ENCODE measurements at places on chromosomes 6 and 20.

GRCh38 chr6:142481466-142481865, 179.7 kb downstream of the ADGRG6 start:
- no peak for DNase-seq

GRCh38 chr6:29227235-29227634, 56.5 kb downstream of the OR2J2 start:
- DNase-seq = no peak

DNA sequence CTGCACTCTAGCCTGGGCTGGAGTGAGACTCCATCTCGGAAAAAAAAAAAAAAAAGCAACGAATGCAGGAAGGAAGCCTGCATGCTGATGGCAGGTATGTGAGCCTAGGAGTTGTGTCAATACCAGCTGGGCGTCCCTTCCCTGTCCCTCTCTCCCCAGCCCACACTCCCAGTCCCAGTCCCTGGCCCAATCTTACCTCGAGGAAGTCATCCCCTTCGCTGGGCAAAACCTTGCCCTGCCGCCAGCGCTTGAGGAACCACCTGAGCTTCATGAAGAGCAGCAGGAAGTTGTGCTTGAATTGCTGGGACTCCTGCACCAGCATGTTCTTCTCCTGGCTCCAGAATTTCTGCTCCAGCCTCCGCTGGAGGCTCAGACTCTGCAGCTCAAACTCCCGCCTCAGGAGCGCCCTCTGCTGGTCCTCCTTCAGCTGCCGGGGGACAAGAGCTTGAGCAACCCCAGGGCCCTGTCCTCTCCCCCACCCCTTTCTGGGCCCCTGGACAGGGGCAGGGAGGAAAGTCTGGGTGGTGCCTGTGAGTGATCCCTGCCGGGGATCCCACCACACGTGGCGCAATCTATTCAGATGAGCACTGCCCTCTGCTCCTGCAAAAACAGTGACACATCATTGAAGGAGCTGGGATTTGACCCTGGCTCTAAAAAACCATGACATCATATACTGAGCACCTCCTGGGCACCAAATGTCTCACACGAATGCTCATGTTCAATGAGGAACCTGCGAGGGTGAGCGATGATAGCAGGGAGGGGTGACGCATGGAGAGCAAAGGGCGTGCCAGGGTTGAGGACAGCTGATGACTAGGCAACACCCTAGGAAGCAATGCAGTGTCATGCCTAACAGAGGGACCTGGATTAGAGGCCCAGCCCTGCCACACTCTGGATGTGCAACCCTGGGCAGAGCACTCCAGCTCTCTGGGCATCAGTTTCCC, 35.0 kb upstream of the DSN1 start:
- DNase-seq = peak; percentile 32

GRCh38 chr20:2093159-2093781, 8.4 kb upstream of the STK35 start:
- DNase-seq = no peak

DNA sequence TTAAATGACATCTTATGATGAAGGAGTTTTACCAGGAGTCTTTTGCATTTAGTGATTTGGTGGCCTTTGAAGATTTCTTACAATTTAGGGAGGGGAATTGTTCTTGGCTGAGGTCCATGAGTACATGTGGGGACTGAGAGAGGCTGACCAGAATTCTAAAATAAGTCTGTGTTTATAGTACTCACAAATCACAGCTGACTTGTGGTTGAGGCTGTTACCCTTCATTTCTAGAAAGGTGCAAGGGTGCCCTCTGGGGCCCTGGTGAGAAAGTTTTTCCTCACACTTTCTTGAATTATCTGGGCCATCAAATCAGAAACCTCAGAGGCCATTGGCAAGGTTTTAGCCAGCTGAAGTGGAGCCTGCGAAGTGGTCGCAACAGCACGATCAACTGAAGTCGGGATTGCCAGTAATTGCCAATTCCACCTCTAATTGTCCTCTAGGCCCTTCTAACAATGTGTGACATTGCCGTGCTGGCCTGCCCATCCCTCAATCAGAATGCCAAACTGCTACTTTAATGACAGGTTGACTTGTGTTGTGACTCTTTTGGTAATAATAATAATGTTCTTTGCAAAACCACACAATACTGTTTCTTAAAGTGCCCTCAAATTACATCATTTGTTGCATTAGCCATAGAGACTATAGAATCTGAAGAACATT, 221.6 kb downstream of the OGFRL1 start:
- no peak for DNase-seq

DNA sequence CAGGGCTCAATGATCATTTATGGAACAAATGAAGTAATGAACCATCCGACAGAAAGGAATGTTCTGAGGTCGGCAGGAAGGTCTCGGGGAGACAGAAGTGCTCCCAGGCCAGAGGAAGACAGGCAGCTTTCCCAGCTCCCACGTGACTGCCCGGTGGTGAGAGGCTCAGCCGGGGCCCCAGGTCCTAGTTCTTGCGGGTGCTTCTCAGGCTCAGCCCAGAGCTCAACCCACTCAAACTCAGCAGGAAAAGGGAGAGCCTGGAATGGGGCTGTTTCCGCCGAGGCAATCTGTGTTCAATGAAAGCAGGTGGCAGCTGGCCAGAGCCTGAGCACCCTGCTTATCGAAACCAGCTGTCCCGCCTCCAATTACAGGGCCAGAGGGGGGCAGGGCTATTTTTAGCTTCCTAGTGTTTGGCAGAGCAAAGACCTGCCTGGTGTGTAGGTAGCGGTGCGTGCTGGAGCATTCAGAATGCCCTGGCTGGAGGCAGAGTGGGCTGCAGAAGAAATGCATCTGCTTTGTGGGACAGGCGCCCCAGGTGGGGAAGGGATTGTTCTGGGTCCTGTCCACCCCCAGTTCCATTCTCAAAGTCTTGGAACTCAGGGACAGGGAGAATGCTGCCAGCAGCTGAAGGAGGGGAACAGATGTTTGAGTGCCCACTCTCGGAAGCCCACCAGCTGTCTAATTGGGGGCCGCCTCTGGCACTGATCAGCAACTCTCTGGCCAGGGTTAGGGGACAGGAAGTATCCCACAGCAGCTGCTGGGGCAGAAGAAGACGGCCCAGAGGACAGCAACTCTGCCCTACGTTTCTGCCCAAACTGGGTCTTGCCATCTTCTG, 145.1 kb downstream of the PREX1 start:
- no peak for DNase-seq

- DNase-seq = no peak
Measured at GRCh38 chr6:52108128-52108527, 20.7 kb upstream of the PKHD1 start.

DNA sequence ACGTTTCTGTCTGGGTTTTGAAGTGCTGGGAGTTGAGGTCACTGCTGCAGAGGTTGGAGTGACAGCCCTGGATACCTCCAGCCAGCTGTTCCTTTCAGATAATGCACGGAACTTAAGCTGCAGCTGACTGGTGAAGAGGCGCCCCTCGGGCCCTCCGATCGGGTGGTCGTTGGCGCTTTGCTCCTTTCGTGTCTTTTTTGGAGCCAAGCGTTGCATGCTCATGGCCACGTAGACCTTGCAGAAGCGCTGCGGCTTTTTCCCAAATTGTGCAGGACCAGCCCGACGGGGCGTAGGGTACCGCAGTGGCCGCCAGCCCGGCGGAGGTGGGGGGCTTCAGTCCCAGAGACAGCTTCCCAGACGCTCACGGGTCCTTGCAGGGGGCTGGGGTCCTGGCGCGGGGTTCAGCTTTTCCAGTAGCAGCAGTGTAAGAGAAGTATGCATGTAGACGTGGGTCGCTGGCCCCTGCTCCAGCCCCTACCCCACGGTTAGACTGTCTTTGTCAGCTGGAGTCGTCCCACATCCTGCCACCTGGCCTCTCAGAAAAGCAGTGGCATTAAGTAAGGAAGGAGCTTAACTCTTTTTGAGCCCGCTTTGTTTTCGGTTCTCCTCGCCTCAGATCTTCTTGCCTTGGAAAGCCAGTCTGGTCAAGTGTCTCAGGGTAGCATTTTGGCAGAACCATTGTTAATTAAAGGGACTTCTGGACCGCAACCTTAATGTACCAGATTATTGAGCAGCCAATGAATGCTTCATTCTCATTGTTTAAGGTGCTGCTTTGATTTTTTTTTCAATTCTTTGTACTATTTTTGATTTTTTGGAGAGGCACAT, 838 bp downstream of the TNFAIP3 start:
- no peak for DNase-seq

DNA sequence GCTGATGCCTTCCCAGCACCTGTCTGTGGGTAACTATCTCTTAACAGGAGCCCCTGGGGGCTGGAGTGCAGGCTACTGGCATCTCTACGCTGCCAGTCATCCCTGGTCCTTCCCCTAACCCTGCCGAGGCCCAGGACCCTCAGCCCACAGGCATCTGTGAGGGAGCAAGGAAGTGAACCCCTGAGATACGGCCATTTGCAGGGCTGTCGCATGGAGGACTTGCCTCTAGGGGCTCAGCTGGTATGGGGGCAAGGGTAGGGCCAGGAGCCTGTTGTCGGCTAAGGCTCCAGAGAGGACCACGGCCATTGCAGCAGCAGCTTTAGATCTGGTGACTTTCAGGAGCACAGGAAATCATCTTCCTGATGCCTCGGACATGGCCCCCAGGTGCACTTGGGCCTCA, 49.7 kb downstream of the MAP3K4 start:
- DNase-seq = no peak

- DNase-seq = no peak
Measured at GRCh38 chr20:15071085-15071808, 733.8 kb upstream of the FLRT3 start.

- DNase-seq = no peak
Measured at GRCh38 chr20:50804437-50805348, 9.8 kb downstream of the BCAS4 start.

- DNase-seq = no peak
Measured at GRCh38 chr6:142716097-142716496, 228.9 kb downstream of the HIVEP2 start.

GRCh38 chr20:59078231-59078630, 35.6 kb upstream of the PRELID3B start:
- no peak for DNase-seq

DNA sequence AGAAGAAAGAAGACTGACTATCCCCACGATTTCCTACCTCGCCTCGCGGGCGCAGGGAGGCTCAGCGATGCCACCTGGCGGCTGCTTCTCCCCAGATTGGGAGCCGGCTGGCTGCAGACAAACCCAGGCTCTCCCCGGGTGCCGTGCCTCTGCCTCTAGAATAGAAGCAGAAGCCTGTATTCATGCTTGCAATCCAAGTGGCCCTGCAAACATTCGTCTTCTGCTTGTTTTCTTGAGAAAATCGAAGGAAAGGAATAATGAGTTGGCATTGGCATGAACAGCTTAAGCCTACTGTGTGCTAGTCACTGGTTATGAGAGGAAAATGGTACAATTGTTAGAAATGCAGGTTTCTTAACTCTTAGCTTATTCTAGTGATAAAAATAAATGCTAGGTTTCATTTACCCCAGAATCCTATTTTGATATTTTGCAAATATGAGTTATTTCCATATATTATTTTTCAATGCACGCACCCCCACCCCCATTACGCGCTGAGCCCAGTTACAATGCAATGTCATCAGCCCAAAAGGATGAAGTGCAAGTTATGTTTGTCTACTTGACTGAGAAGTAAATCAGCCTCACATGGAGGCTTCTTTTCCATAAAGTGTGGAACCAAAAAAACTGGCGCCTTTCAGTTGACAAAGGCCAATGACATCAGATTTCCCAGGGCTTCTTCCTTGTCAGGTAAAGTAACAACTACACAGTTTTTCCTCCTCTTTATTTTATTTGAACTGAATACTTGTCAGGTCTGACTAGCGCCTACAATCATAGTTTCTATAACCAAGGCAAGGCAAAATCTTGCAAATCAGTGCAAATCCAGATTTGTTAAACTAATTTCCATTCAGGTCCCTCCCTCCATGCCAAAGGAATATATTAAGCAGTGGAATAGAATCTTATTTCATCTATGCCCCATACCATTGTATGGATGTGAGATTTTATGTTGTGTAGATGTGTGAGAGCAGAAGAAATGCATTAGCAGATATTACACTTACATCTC, 3.9 kb upstream of the SOX4 start:
- DNase-seq = peak; percentile 60

GRCh38 chr6:87675004-87675681, 26.9 kb downstream of the AKIRIN2 start:
- DNase-seq = no peak

- DNase-seq = no peak
Measured at GRCh38 chr6:152981989-152982903, 595 bp downstream of the FBXO5 start.

- DNase-seq = no peak
Measured at GRCh38 chr6:3071568-3071967, 3.3 kb downstream of the RIPK1 start.

GRCh38 chr6:1596088-1596852, 13.4 kb upstream of the FOXC1 start:
- DNase-seq = peak; percentile 39

DNA sequence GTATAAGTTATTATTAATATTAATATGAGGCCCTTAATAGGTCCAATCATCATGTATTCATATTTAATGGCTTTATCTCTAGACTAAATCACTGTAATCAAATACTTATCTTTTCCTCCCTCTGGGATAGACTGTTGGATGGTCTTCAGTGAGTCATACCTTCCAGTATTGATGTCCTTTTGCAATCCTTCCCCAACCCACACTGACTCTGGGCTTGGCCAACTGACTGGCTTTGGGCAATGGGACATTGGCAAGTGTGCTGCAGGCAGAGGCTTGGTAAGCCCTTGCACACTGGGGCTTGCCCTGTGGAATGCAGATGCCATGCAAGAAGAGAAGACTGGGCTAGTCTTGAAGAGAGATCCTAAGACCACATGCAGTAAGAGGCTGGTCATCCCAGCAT, 136.6 kb downstream of the CCDC170 start:
- no peak for DNase-seq

- peak; percentile 3 for DNase-seq
Measured at GRCh38 chr6:797479-798077, 104.6 kb upstream of the EXOC2 start.

- no peak for DNase-seq
Measured at GRCh38 chr6:112575309-112575834, 228.2 kb downstream of the RFPL4B start.

- DNase-seq = no peak
Measured at GRCh38 chr20:54984104-54984448, 508.7 kb downstream of the DOK5 start.

- DNase-seq = no peak
Measured at GRCh38 chr6:138480279-138480949, 18.9 kb downstream of the NHSL1 start.

GRCh38 chr20:59777331-59777725, 156.1 kb downstream of the SYCP2 start:
- DNase-seq = no peak

DNA sequence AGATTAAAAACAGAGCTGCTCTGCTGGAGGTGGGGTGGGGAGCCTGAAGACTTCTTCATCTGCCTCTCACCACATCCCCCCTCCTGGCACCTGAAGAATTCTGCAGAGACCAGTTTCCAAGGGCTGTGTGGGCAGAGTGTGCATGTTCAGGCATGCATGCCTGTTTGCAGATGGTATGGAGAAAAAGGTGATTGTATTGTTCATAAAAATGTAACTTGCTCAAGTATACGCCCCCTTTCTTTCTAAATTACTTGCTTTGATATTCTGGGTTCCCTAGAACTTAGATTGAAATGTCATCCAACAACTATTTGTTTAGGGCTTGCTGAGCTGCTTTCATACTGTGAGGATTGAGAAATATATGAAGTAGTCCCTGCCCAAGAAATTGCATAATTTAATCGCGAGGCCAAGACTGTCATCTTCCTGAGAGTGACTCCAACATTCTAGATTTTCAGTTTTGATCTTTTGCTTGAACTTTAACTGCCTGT, 83.6 kb downstream of the LCA5 start:
- DNase-seq = no peak

- no peak for DNase-seq
Measured at GRCh38 chr6:56957856-56958255, 2.9 kb downstream of the BEND6 start.

GRCh38 chr6:5553767-5554166, 292.5 kb downstream of the FARS2 start:
- DNase-seq = no peak
